Stomach (tissue), 19 donors: ENCODE measurements at places on chromosomes 5 and 9. TPM values are rescaled to one million over a fixed set of nuclear protein-coding genes. Genes with fewer than 3 reads are reported as not detected.

The MYORG gene
- 31.3 TPM for total RNA-seq

The PCDHB8 gene
- not detected for total RNA-seq

The IFNK gene
- total RNA-seq: not detected

The EIF4E1B gene
- not detected for total RNA-seq

The RICTOR gene
- total RNA-seq: 36.2 TPM

The PCDHGA11 gene
- 1.3 TPM for total RNA-seq

The PCDHB16 gene
- 1.7 TPM for total RNA-seq

The TRIM14 gene
- 249 TPM for total RNA-seq

The NOP16 gene
- 4.3 TPM for total RNA-seq

The GDA gene
- not detected for total RNA-seq

The CETN3 gene
- total RNA-seq: 5.8 TPM

The NTNG2 gene
- total RNA-seq: 8.1 TPM

The SVEP1 gene
- total RNA-seq: 9.8 TPM

The TMC1 gene
- total RNA-seq: not detected

The F2R gene
- 1.4 TPM for total RNA-seq

The AGXT2 gene
- total RNA-seq: not detected

The IL5 gene
- total RNA-seq: not detected

The TNIP1 gene
- total RNA-seq: 70.6 TPM

The TMEM161B gene
- total RNA-seq: 48.7 TPM

The SKIC3 gene
- total RNA-seq: 61.6 TPM

The LHX6 gene
- 46.4 TPM for total RNA-seq

The SPATA31D4 gene
- total RNA-seq: not detected

The OTULINL gene
- 17.9 TPM for total RNA-seq

The PRDM9 gene
- total RNA-seq: not detected

The FGD3 gene
- 8.8 TPM for total RNA-seq

The ENTPD2 gene
- 9.8 TPM for total RNA-seq

The FCN2 gene
- not detected for total RNA-seq

The AGGF1 gene
- total RNA-seq: 11.6 TPM

The PCDHB10 gene
- 2.3 TPM for total RNA-seq

The C9orf153 gene
- not detected for total RNA-seq

The PCDHA6 gene
- 0.18 TPM for total RNA-seq

The SLC36A2 gene
- total RNA-seq: not detected

The LMX1B gene
- total RNA-seq: not detected

The TRIP13 gene
- 2.2 TPM for total RNA-seq

The HCN1 gene
- not detected for total RNA-seq

The ZNF618 gene
- 19.8 TPM for total RNA-seq

The TPPP gene
- total RNA-seq: 5.2 TPM

The ANKRD20A1 gene
- total RNA-seq: not detected

The CCIN gene
- not detected for total RNA-seq

The BNC2 gene
- 60.7 TPM for total RNA-seq

The ABCA1 gene
- total RNA-seq: 44.5 TPM

The RLN2 gene
- total RNA-seq: 0.37 TPM

The ROR2 gene
- 6.1 TPM for total RNA-seq

The CCL27 gene
- total RNA-seq: not detected

The EGR1 gene
- total RNA-seq: 83.9 TPM

The FAM163B gene
- total RNA-seq: not detected

The FRMD3 gene
- 7.0 TPM for total RNA-seq

The SPINK7 gene
- total RNA-seq: not detected

The CLIC3 gene
- total RNA-seq: not detected

The STING1 gene
- total RNA-seq: 12.0 TPM

The IL13 gene
- 0.55 TPM for total RNA-seq
